ENCODE measurements at places on chromosomes 12 and 14.

DNA sequence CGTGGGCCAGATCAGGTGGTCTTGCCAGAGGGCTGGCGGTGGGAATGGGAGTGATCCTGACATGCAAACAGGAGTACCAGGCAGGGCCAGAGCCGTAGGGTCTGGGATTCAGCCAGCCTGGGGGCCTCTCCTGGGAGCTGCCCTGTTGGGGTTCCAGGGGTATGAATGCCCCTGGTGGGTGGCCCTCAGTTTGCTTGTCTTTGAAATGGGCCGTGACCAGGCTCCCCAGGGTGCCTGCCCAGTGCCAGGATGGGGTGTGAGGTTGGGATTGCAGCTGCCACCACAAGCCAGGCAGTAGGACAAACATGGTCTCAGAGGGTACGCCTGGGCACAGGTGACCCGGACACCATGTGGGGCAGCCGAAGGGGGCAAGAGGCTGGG lies 168.8 kb downstream of the KIF26A start:
- DNase-seq = no peak

DNA sequence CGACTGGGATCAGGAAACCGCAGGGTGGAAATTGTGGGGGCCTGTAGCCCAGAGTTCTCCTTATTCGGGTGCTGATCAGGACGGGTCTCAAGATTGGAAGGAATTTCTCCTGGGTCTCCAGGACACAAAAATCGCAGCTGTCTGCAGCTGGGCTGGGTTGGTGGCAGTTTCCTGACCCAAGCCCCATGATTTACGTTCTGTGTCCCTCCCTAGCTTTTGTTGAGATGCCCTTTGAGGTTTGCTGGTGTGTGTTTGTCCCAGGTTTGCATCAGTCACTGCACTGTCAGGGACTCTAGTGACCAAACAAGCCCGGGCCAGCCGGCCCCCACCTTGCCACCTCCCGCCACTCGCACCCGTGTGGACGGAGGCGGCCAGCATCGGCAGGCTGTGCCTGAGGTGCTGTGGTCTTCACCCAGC lies 89.5 kb downstream of the FBXL14 start:
- DNase-seq = no peak

GRCh38 chr14:77123381-77124325 lies 17.9 kb downstream of the ZDHHC22 start:
- peak; percentile 77 for DNase-seq

GRCh38 chr14:103139132-103140025 lies 16.1 kb downstream of the TNFAIP2 start:
- DNase-seq = peak; percentile 38

DNA sequence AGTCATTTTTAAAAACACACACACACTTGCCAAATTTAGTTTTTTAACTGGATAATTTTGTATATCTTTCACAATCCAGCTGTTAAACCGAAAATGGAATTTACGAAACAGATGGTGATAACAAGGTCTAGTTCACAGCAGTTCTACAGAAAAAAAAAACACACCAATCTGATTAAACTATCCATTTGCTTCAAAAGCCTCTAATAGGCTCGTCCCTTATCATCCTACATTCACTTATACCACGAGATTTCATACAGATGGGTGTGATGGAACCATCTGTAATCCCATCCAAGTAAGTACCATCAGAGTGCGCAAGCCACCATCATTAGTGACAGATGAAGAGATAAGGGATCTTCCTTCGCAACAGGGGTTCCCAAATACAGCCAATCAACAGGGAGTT lies 20.1 kb downstream of the GCH1 start:
- DNase-seq = no peak

DNA sequence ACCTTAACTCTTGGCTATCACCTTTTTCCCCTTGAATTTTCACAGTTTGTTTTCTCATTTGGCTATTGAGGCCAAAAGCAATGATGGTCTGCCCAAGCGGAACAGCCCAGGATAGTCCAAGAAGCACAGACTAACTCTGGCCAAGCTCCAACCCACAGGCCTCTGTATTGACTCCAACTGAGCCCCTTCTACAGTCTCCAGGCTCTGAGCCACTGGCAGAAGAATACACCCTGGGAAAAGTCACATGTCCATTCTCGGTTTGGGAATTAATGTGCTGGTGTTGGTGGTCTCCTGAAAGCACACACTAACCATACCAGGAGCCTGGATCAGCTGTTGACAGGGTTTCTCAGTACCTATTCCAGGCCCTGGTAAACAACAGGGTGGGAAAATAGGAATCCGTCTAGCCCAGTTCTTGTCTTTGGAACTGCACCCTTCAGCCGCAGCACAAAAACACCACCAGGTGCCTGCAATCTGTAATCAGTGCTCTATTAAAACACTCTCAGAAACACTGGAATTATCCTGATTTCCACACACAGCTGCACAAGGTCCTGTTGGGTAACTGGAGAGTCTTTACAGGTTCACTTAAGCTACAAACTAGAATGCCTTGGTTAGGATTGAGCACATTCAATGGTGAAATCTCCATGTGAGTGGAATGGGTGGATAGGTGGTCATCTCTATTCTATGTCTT lies 63.6 kb downstream of the STXBP6 start:
- DNase-seq = peak; percentile 40

- no peak for DNase-seq
Observed at GRCh38 chr12:1131811-1132224, 140.8 kb downstream of the ERC1 start.

DNA sequence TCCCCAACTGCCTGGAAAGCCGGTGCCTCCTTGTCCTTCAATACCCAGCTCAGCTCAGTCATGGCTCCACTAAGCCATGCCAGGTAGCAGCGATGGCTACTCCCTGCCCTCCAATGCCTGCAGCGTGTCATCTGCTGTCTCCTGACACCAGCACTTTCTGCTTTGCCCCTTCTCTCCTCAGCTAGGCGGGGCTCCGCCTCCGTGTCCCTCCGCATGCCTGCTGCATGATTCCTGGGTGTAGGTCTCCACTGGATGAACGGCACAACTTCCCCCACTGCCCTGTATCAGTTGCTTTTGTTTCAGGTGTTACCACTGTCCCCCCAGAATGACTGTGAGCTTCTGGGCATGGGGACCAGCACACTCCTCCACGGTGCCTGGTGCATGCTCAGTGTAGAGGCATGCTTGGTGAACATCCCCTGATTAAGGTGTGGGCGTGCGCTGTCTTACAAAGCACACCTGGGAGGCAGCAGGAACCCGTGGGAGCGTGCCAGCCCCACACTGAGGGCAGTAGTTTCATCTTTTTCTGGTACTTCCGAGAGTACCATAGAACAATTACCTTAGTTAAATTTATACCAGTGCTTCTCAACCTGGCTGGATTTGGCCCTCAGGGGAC lies 179.4 kb upstream of the PRMT8 start:
- DNase-seq = peak; percentile 4

DNA sequence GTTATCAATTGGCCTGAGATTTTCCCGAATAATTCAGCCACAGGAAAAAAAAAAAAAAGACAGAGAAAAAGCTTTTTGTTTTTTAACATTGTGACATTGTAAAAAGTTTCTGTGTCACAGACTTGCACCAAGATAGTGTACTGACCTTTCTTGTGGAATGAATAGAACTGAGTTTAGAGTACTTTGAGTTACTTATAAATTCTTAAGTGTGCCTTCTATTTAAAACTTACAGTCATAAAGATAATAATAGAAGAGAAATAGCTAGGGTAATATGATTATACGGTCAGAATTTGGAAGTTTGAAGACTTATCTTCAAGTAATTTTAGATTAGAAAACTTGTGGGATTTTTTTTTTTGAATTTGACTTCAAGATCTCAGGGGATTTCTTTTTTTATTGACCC lies 88.8 kb downstream of the FGD4 start:
- no peak for DNase-seq

DNA sequence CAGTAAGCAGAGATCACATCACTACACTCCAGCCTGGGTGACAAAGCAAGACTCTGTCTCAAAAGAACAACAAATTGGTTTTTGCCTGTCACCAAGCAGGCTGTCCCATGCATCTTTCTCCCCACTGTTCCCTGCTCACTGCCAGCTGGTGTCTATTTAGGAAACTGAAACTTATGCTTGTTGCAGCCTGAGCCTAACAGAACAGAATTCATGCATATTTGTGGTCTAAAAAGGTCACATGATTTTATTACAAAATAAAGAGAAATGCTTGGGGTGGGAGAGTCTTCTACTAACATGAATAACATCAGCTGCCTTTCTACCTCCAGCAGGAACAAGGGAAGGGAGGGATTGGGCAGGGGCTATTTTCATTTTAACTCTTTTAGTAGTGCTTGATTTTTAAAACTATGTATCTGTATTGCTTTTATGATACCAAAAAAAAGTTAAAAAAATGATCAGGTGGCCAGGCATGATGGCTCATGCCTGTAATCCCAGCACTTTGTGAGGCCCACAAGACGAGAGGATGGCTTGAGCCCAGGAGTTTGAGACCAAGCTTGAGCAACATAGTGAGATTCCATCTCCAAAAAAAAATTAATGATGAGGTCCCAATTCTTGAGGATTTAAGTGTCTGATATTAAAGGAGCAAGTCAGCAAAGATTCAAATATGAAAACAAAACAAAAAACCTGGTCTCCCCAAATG lies 923 bp downstream of the STAT2 start:
- peak; percentile 65 for DNase-seq

DNA sequence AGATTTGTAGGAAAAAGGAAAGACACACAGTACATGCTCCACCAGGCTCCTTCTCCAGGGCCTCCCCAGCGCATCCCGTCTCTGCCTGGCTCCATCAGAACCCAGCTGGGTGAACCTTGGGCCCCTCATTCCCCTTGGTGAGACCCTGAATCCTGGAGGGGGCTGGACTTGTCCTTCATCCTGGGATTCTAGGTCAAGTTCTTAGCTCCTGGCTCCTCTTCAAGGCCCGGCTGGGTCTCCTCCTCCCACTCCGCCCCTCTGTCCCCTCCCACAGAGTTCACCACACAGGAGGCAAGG lies 49.2 kb downstream of the PSMA6 start:
- peak; percentile 11 for DNase-seq

GRCh38 chr12:94282675-94283074 lies 134.3 kb downstream of the PLXNC1 start:
- no peak for DNase-seq

GRCh38 chr14:76396714-76397187 lies 20.8 kb downstream of the ESRRB start:
- DNase-seq = peak; percentile 66

DNA sequence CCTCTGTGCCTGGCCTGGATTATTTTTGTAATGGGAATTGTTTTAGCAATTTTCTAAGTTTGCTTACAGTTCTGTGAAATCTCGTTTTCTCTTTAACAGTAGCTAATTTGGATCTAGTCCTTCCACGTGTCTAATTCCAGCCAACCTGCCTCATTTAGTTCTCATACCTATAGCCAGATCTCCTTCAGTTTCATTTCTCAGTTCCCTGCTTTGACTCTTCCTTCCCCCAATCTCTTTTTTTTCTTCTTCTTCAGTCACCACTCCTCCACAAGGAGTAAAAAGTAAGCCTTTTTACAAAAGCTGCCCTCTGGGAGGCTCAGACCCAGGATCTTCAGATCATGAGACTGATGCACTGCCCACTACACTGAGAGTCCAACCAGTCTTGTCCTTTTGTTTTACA lies 1.4 kb downstream of the THTPA start:
- no peak for DNase-seq

DNA sequence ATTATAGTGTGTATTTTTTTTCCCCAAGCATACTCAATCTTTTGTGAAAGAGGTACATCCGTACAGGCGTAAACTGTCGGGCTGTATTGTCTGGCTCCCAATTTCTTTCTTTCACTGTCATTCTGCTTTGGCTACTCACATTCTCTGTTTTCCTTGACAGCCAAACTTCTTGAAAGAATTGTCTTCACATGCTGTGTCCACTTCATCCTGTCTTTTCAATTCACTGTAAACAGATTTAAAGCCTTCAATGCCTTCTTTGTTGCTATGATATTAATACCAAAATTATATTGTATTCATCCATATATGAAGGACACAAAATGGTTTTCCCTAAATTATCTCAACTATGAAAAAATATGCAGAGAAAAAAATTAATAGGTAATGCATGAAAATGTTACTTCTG lies 6.0 kb upstream of the ATP23 start:
- DNase-seq = no peak

DNA sequence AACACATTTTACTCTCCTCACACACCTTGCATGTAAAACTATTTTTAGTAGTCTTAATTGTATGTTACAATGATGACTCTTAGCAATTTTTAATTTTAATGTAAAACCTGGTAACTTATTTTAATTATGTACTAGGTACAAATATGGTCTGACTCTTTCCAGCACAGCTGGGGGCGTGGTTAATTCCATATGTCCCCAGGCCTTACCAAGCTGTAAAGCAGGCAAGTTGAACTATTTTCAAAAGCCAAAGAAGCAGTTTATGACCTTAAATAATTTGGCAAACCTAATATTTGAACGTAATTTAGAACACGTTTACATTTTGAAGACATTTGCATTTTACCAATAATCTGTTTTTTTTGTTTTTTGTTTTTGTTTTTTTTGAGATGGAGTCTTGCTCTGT lies 9.3 kb upstream of the ACOT6 start:
- DNase-seq = no peak

- no peak for DNase-seq
Observed at GRCh38 chr14:79354336-79354735, 857.0 kb downstream of the DIO2 start.

- no peak for DNase-seq
Observed at GRCh38 chr12:112172556-112173324, 47.4 kb downstream of the TRAFD1 start.

DNA sequence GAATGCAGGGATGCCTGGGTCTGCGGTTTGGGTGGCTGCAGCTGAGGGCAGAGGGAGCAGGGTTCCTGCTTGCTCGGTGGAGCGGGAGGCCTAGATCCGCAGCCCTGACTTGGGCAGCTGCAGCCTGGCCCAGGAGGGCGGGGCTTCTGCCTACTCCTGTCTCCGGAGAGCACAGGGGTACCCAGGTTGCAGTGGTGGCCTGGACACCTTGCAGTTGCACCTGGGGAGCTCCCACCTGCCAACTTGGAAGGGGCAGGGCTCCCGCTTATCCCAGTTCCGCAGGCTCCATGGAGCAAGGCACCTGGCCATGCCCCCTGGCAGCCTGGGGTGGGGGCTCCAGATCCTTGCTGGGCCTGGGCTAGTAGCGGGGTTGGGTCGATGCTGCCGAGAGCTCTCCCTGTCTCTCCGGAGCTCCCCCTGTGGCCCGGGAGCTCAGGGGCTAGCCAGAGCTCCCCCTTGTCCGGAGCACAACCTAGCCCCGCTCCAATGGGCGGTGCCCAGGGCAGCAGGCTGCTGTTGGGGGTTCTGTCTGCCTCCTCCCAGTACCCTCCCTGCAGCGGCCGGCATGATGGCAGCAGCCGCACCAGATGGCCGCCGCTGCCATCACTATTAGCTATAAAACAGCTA lies 136.4 kb downstream of the PTPRR start:
- DNase-seq = no peak

GRCh38 chr14:30312214-30312613 lies 246.7 kb upstream of the G2E3 start:
- no peak for DNase-seq

Measured in kidney tubule cell (primary cell).